Hematopoietic multipotent progenitor cell (in vitro differentiated cells): ENCODE measurements at places on chromosomes 2 and 18. TPM values are rescaled to one million over a fixed set of nuclear protein-coding genes. Genes with fewer than 3 reads are reported as not detected.

CPO gene
- not detected for total RNA-seq

RTP5 gene
- total RNA-seq: 1.1 TPM

MFSD2B gene
- total RNA-seq: 4.8 TPM

SULT1C2 gene
- under 0.01 TPM for total RNA-seq

PTPRM gene
- 18.0 TPM for total RNA-seq

NEU4 gene
- total RNA-seq: 9.2 TPM

LRRC30 gene
- total RNA-seq: not detected

EN1 gene
- total RNA-seq: not detected

KANSL1L gene
- total RNA-seq: 14.0 TPM

DNA sequence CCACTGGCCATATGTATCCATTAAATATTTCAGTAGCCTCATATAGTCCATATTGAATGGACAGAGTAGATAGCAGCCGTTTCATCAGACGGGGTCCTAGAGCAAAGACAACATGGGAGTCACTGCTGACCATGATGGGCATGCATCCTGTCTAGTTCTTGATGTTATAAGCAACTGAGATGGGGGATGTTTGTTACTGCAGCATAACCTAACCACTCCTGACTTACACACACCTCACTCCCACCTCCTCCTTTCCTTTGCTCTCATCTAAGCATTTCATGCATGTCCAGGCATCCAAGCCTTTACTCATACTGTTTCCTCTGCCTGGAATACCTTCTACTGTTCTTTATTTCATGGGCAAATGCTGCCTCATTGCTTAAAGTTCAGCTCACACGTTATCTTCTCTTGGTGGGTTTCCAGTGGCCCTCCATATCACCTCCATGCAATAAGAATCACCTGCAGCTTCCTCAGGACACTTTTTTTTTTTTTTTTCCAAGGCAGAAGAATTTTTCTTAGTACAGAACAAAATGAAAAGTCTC is 87.8 kb downstream of the DDX1 start:
- DNase-seq: no peak

- no peak for DNase-seq
Observed at GRCh38 chr2:11347403-11347959, 3.0 kb upstream of the ROCK2 start.

GRCh38 chr2:163778045-163778781 is 42.4 kb upstream of the FIGN start:
- no peak for DNase-seq

DNA sequence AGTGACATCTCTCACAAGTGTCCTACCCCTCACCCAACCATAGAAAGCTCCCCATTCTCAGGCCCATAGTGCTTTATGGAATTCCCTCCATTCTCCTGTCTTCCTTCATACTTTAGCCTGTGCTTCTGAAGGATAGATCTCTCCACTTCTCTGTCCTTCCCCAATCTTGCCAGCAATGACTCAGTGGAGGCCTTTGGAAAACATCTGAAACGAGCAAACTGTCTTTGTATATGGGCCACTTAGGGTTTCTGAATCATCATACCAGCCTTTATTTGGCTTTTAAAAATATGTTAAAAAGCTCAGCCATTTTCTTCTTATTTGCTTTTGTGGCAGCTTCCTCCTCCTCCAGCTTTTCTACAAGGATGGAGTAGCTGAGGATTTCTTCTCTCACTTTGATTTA is 65.6 kb upstream of the ZNF385B start:
- no peak for DNase-seq

DNA sequence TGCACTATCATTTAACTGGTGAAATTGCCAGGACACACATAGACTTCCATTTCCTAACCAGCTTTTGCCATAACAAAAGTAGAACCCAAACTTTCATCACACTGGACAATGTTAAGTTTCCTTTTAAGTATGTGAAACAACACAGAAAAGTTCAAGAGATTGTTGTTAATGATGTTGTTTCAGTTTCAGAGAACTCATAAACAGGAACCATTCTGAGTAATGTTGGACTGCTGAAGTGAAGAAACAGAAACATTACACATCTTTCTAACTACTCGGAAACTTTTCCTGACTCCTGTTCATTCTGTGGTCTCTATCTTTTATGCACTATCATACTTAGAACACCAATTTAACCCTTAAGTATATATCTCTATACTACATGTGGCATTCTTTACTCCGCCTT is 179.2 kb downstream of the RIT2 start:
- no peak for DNase-seq

DNA sequence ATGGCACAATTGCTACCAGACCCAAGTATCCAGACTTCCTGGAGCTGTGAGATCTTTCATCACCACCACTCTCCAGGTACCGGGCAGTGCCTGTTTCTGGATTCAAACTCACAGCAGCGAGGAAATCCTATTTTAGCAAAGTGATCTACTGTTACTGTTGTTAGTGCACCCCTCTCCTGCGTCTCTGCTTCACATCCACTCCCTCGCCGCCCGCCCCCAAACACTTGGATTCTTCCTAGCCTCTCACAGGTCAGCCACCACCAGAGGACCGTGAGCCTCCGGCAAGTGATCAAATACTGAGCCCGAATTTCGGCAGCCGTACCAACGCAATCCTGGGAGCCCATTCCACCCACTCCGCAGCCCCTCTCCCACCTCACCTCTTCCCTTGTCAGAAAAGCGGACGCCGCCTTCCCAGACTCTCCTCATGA is 519 bp downstream of the METTL4 start:
- DNase-seq: no peak

DNA sequence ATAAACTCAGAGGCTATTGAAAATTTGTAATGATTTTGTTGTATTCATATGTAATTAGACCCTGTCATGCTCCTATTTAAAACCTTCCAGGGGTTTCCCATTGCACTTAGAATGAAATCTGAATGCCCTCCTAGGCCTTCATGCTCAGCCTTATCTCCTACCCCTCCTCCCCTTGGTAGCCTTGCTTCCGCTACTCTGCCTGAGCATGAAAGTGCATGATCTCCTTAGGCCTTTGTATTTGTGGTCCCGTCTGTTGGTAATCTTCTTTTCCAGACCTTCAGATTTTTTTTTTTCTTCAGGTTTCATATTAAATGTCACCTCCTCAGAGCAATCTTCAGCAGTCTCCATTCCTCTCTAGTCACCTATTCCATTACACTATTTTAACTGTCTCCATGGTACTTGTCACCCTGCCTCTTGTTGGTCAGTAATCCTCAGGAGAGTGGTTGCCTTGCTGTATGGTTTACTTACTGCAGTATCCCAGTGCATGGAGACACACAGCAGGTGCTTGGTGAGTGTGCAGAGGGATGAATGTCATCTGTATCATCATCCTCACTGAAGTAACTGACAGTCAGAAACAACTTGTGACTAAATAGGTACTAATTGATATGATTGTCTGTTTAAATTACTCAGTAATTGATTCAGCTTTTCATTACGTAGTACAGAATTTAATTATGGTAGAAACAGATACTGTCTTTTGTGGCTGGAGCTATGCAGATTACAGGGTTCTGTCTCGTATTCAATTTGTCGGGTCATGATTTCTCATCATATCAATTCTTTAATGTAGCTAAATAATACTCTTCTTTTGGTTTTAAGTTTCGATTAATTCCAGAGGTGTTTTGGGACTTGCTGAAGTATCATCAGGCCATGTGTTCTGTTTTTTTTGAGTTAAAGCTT is 63.9 kb downstream of the PHLPP1 start:
- DNase-seq: no peak

GRCh38 chr2:183495589-183496267 is 371.5 kb downstream of the NUP35 start:
- DNase-seq: no peak

- no peak for DNase-seq
Observed at GRCh38 chr2:216066230-216066629, 15.4 kb downstream of the PECR start.

DNA sequence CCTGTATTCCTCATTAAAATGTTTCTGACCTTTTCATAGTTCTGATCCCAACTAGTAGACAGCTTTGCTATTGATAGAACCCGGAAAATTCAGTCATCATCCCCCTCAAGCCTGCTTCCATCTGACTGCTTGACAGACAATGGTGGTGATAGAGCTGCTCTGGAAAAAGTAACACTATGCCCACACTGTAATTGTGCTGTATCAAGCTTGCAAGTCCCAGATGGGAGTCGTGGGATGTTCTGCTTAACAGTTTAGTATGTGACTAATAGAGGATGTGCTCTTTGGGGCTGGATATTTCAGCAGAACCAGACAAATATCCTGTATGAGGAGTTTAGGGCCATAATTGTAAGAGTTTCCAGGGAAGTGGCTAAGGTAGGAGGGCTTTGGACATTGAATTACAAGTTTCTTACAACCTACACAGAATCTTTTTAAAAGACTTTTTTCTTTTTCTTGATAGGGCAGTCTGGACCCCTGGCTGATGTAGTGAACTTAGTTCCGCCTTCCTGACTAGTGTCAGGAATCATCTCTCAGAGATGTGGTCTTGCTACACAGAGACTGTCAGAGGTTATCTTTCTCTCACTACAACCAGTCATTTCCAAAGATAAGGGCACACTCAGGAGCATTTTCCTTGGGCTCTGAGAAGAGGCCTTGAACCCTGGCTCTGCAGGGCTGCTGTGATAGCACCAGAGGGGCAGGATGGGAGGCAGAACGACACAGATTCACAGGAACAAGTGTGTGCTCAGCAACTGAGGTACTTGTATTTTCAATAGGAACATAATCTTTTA is 158.0 kb upstream of the RBMS1 start:
- DNase-seq: no peak

DNA sequence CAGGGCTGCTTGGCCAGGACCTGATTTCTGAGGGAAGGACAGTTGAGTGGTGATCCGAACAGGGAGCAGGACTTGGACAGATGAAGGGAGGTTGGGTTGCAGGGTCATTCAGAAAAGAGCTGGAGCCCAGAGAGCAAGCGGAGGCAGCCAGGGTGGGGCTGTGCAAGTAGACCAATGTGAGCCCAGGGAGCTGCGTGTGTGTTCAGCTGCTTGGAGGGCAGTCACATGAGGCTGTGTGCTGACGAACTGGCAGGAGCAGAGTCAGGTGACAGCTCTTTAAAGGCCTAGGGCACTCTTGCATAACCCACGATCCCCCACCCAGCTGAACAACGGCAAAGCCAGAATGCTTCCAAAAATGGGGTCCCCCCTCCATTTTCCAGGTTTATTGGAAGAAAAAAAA is 4.6 kb upstream of the MLPH start:
- DNase-seq: peak; percentile 64

DNA sequence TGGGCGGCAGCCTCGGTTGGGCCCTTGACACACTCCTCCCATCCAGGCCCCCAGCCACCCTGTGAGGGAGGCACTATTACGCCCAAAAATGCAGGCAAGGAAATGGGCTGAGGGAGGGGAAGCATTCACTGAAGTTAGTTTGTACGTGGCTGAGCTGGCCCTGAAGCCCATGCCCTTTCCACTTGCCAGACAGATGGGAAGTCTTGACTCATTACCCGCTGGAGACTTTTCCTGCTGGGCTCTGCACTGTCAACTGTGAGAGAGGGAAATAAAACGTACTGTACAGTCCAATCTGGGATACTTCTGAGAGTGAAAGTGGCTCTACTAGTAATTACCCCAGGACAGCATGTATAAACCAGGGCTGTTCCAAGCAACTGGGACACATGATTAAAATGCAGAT is 125.9 kb downstream of the MSH2 start:
- DNase-seq: no peak

DNA sequence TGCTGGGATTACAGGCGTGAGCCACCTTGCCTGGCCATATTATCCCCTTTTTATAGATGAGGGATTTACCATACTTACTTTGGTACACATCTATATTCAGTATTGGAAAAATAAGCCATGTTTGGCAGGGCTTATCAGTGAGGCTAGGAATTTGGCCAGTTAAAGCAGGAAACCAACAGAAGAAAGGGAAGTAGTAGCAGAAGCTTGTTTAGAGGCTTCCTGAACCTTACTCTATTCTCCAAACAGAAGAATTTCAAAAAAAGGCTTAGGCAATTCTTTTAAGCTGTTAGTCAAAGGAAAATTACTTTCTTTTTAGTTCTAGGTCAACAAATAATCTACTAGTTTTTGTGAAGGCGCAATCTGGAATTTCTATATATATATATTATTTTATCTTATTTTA is 3.2 kb upstream of the GLS start:
- DNase-seq: no peak

- peak; percentile 37 for DNase-seq
Observed at GRCh38 chr2:178397002-178397605, 53.9 kb downstream of the PRKRA start.

DNA sequence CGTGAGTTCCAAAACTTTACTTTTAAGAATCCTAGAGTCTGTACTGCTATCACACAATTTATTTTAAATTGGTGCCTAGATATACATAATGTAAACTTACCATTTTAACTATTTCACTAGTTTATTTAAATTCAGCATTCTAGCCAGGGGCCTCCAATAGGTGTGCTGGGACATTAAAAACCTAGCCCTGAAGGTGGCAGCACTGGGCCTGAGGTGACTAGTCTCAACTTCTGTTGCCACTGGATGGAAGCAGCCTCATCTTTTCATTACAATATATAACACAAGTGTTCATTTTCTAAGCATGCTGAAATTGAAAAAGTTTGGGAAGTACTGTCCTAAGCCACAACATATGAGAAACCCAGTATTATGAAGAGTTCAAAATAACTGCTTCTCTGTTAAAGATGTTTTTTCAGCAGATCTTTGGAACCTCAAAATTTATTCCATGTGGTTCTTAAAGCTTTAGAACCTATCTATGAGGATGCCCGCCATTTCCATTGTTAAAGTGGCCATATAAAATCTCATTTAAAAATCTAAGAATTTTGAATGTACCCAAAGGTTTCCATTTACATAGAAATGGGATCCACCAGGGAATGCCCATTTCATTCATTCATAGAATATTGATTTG is 2.9 kb upstream of the RBBP8 start:
- peak; percentile 69 for DNase-seq

DNA sequence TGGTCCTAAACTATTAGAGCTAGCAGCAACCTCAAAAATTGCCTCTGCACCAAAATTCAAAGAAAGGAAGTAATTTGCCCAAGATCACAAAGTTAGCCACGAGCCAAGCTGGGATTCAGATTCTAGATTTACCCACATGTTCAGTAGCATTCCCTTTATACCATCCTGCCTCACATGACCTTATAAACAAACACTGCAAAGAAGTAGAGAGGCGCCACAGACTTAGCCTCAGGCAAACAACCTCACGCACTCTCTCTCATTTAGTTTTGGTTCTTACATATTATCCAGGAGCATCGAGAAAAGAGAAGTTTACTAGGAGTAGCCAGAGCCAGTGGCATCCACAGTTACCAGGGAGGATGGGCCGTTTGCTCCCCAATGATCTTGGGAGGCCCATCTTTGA is 226.6 kb downstream of the OSR1 start:
- DNase-seq: no peak

DNA sequence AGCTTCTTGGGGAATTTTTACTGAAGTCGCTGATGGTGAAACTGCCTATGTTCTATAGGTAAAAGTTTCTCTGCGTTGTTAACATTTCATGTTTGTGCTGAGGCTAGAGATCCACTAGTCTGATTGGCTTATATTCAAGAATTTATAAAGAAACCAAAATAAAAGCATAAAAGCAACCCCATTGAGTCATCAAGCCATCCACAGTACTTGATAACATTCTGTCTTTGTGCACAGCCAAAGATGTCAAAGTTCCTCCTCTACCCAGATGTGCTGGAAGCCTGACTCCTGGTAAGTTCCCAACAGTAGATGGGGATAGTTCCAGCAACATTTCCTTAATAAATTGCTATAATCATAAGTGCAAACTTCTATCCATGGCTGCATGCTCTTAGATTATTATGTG is 107.8 kb downstream of the TANC1 start:
- no peak for DNase-seq

- DNase-seq: no peak
Observed at GRCh38 chr2:44456946-44457345, 95.2 kb downstream of the CAMKMT start.
